ENCODE measurements at places on chromosomes 2 and 18.
A peak's percentile ranks its signal among the peaks of the same experiment; 100 is the strongest.

- DNase-seq = no peak
These were observed 124.0 kb downstream of the BCL2 start for GRCh38 chr18:63195326-63196159.

- DNase-seq = no peak
These were observed 424.5 kb upstream of the SPRED2 start for GRCh38 chr2:65856928-65857327.

GRCh38 chr2:66516499-66516898 lies 81.6 kb downstream of the MEIS1 start:
- no peak for DNase-seq

DNA sequence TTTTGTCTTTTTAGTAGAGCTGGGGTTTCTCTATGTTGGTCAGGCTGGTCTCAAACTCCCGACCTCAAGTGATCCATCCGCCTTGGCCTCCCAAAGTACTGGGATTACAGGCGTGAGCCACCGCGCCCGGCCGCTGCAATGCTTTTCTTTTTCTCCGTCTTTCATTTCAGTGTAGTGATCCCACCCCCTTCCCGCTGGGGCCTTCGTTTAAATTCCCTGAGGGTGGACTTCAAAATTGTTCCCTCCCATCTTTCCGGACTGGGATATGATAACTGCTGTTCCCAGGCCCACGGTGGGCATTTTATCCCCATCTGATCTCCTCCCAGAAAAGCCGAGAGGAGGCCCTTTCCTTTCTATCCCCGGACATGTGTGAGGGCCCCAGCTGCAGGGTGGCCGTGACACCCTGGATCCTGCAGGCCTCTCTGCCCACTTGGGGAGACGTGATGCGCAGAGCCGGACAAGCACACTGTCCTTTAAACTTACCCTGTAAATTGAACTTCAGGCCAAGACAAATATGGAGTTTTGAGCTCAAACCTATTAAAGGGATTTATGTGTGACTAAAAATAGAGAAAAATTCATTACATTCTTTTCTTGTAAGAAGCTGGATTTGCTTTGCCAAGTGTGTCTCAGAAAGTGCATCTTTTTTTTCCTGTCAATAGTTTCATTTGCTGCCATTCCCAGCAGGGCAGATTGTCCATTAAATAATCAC lies 54.5 kb upstream of the AFF3 start:
- no peak for DNase-seq

- DNase-seq = no peak
These were observed 181.3 kb downstream of the CTIF start for GRCh38 chr18:48719974-48720654.

GRCh38 chr2:199148076-199148845 lies 309.5 kb downstream of the SATB2 start:
- no peak for DNase-seq

- no peak for DNase-seq
These were observed 13.1 kb upstream of the SATB2 start for GRCh38 chr2:199470672-199471442.

GRCh38 chr2:117942551-117942950 lies 71.3 kb downstream of the CCDC93 start:
- no peak for DNase-seq

- DNase-seq = no peak
These were observed 76.0 kb downstream of the EMX1 start for GRCh38 chr2:72993147-72993932.

GRCh38 chr18:59730896-59731295 lies 33.7 kb upstream of the CCBE1 start:
- no peak for DNase-seq

GRCh38 chr2:196590286-196590685 lies 49.2 kb upstream of the CCDC150 start:
- no peak for DNase-seq

- no peak for DNase-seq
These were observed 112.1 kb downstream of the NDUFA10 start for GRCh38 chr2:239912938-239913635.

- no peak for DNase-seq
These were observed 8.0 kb downstream of the UGT1A1 start for GRCh38 chr2:233768076-233768475.

DNA sequence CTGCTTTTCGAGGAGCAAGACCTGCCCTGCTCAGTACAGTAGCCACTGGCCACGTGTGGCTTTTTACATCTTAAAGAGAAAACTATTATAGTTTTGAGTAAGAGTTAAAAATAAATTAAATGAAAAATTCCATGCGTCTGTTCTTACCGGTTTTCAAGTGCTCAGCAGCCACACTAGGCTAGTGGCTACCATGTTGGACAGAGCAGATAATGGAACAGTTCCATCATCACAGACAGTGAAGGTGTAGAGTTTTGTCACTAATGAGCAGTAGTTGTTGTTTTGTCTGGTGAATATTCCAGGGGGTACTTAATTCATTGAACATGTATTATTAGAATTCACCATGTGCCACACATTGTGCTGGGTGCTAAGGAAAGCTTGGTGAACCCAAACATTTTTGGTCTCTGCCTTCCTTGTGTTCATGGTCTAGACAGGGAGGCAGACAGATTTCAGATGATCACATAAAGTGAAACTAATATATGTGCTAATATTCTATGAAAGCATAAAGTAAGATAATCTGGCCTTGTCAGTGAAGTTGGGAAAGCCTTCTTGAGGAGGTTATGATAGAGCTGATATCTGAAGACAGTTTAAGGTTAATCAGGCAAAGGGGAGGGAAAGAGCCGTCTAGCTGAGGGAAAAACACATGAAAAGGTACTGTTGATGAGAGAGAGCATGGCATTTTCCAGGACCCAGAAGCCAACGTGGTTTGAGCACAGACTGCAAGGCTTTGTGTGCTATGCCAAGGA lies 1.4 kb downstream of the ALMS1 start:
- DNase-seq = no peak

DNA sequence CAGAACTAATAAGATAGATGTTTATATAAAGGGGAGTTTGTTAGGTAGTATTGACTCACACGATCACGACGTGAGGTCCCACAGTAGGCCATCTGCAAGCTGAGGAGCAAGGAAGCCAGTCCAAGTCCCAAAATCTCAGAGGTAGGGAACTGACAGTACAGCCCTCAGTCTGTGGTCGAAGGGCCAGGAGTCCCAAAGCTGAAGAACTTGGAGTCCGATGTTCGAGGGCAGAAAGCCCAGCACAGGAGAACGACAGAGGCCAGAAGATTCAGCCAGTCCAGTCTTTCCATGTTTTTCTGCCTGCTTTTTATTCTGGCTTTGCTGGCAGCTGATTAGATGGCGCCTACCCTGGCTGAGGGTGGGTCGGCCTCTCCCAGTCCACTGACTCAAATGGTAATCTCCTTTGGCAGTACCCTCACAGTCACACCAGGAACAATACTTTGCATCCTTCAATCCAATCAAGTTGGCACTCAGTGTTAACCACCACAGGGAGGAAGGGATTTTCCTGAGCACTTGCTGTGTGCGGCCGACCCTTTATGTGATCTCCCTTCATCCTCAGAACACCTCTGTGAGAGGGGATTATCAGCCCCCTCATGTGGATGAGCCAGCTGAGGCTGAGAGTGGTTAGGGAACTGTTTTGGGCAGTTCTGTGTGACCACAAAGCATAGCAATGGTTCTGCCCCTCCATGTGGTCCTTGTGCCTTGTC lies 78.3 kb downstream of the RNF144A start:
- DNase-seq = no peak

DNA sequence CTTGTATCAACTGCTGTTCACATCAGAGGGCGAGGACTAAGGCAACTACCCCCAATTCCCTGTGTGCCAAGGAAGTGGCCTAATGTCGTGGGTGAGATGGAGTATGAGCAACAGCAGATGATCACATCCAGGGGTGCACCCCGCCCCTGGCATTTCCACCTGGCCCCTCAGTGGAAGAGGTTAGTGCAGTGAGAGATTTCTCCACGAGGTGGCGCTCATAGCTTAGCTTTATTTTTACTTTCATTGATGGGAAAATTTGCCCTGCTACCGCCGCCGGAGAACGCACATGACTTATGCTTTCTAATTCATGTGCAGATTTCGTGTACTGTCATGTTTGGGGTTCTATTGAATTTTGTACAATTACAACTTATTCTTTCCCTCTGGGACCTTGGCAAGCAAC lies 470.6 kb upstream of the MEX3C start:
- DNase-seq = peak; percentile 16

GRCh38 chr2:217244815-217245214 lies 385.0 kb upstream of the TNP1 start:
- DNase-seq = no peak

GRCh38 chr18:36281936-36282335 lies 15.6 kb upstream of the FHOD3 start:
- DNase-seq = no peak

- DNase-seq = no peak
These were observed 87.2 kb upstream of the SYT4 start for GRCh38 chr18:43364535-43364934.

GRCh38 chr2:236485519-236485918 lies 84.1 kb upstream of the ACKR3 start:
- no peak for DNase-seq

GRCh38 chr2:112159454-112159921 lies 21.3 kb downstream of the FBLN7 start:
- DNase-seq = no peak

GRCh38 chr2:216189410-216189809 lies 80.3 kb downstream of the XRCC5 start:
- no peak for DNase-seq

GRCh38 chr2:3959372-3959771 lies 256.0 kb downstream of the DCDC2C start:
- DNase-seq = no peak

GRCh38 chr2:172564376-172564775 lies 8.5 kb downstream of the PDK1 start:
- DNase-seq = no peak

- no peak for DNase-seq
These were observed 58.7 kb upstream of the ACTR3 start for GRCh38 chr2:113831161-113831560.

- no peak for DNase-seq
These were observed 48.6 kb downstream of the DDX1 start for GRCh38 chr2:15640261-15640711.
